ENCODE measurements at places on chromosomes 5 and 9. TPM values are rescaled to one million over a fixed set of nuclear protein-coding genes. Genes with fewer than 3 reads are reported as not detected.

GRCh38 chr5:20276061-20276958, 288.3 kb upstream of the CDH18 start:
- no peak for DNase-seq
- no peaks in the 10 kb centered on the region for H3K36me3 ChIP-seq
- no peaks in the 10 kb centered on the region for H3K27me3 ChIP-seq
- H3K27ac ChIP-seq: no peak overlapping the region
- no peak overlapping the region for H3K4me3 ChIP-seq
- H3K4me1 ChIP-seq: no peaks in the 10 kb centered on the region

GRCh38 chr5:27845248-27845647, 806.9 kb upstream of the CDH9 start:
- no peaks in the 10 kb centered on the region for H3K4me1 ChIP-seq
- DNase-seq: no peak
- no peaks in the 10 kb centered on the region for H3K36me3 ChIP-seq
- no peak overlapping the region for H3K27ac ChIP-seq
- H3K4me3 ChIP-seq: no peak overlapping the region
- H3K27me3 ChIP-seq: no peaks in the 10 kb centered on the region

DNA sequence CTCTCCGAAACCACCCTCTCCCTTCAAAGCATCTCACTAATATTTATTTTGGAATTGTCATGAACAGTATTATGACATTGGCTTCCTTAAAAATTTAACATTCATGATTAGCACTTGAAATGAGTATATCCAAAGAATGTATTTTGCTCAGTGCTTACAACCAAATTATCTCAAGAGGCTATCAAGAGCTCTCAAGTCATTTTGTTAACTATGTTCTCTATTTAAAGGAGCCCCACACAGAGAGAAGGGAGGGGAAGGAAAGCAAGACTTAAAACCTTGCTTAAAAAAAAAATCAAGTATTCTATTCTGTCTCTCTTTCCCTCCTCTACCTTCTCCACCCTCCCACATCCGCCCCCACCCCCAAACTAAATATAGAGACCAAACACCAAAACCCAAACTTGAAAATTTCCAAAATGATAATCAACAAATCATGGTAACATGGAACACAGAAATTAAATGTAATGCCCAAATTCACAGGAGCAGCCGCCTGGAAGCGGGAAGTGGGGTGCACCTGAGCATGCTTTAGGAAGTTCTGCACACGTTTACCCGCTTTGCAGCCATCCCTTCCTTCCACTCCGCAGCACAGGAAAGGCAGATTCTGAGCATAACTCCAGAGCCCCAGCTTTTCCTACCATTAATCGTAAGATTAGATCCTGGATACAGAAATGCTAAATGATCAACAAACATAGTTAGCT, 66.9 kb downstream of the EBF1 start:
- no peaks in the 10 kb centered on the region for H3K36me3 ChIP-seq
- H3K27me3 ChIP-seq: peaks cover 31% of the 10 kb centered on the region
- no peak overlapping the region for H3K4me3 ChIP-seq
- no peak for DNase-seq

DNA sequence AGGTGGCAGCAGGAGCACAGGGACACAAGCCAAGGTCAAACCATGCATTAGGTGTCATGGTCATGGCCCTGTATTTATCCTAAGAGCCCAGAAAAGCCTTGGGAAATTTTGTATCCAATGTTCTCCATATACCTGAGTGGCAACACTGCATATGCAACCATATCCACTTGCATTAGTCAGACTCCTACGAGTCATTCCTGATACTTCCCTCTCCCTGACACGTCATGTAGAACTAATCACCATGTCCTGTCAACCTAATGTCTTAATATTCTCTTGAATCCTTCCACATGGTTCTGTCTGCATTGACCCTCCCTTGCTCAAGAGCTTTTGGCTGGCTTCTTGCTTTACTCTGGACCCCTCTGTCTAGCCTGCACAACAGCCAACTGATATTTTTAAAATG, 9.4 kb downstream of the SCGB3A2 start:
- no peak for DNase-seq
- H3K27me3 ChIP-seq: peaks cover 7% of the 10 kb centered on the region
- H3K4me1 ChIP-seq: no peaks in the 10 kb centered on the region
- no peaks in the 10 kb centered on the region for H3K36me3 ChIP-seq
- H3K27ac ChIP-seq: no peak overlapping the region

Gene N4BP3
- total RNA-seq: 5.2 TPM

Gene ZFP2
- 0.57 TPM for total RNA-seq

Gene PCDHGC3
- 1.2 TPM for total RNA-seq
